Effector memory CD8-positive, alpha-beta T cell (primary cell): ENCODE measurements at places on chromosomes 3 and 15.

DNA sequence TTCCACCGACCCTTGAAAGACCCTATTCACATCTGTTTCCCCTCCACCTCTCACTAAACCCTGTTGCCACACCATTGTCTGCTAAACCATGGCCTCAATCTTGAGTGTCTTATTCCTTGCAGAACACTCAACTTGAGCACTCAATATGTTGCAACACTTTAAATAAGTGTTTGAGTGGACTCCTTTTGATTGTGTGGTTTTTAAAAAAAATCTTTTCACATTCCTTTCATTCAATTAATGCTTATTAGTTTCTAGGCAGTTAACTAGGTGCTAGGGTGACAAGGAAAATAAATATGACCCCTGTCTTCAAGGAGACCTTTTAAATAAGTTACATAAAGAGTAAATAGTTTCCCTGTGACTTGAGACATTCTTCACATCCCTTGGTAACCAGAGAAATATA, 13.3 kb upstream of the HHLA2 start:
- no peak for DNase-seq
- H3K27me3 ChIP-seq, result no peaks in the 10 kb centered on the region
- H3K4me3 ChIP-seq, result no peak overlapping the region
- no peak overlapping the region for H3K27ac ChIP-seq
- no peaks in the 10 kb centered on the region for H3K36me3 ChIP-seq
- H3K4me1 ChIP-seq, result no peaks in the 10 kb centered on the region

DNA sequence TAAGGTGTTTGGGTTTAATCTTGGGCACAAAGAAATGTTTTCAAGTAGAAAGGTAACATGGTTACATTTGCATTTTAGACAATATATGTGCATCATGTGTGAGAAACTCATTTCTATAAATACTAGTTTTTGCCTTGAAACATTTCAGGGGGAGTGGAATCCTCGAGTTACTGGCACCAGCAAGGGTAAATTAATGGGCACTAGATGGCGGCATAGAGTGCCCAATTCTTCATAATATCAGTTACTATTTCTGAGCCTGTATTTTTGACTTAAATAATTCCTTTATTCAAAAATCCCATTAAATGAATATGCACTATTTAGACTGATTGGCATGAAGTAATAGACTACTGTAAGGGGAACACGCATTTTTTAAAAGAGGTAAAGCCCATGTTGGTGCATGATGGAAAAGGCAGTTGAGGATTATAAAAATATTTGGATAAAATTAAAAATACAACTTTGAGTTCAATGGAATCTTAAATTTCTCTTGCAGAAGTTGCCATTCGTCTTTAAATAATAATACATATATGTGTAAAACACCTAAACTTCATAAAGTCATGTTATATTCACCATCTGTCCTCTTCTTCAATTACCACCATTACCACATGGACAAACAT, 106.3 kb downstream of the ZBTB20 start:
- no peaks in the 10 kb centered on the region for H3K27me3 ChIP-seq
- H3K27ac ChIP-seq, result no peak overlapping the region
- peaks cover 3% of the 10 kb centered on the region for H3K4me1 ChIP-seq
- DNase-seq, result peak; percentile 32
- H3K36me3 ChIP-seq, result no peaks in the 10 kb centered on the region

- H3K4me1 ChIP-seq, result no peaks in the 10 kb centered on the region
- H3K27me3 ChIP-seq, result peaks cover 18% of the 10 kb centered on the region
- no peaks in the 10 kb centered on the region for H3K36me3 ChIP-seq
Observed at GRCh38 chr3:8712908-8713255, 20.7 kb upstream of the CAV3 start.

DNA sequence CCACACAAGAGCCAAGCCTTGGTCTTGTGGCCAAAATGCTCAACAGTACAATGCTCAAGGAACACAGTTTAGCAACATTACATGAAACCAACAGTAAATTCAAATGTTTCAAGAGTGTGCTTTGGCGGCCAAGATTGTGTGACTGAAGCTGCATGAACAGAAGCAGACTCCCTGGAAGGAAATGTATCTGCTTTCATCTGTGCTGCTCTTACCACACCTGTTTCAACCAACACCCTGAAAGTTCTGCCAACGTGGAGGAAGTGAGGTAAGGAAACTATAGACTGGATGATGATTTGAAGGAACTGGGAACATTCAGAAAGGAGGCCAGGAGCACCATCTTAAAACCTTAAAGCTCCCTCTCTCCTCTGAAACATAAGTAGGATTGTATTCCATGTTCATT, 55.7 kb downstream of the MB21D2 start:
- H3K4me1 ChIP-seq, result no peaks in the 10 kb centered on the region
- no peak overlapping the region for H3K4me3 ChIP-seq
- no peaks in the 10 kb centered on the region for H3K27me3 ChIP-seq
